ENCODE measurements at places on chromosomes 6 and 20. TPM values are rescaled to one million over a fixed set of nuclear protein-coding genes. Genes with fewer than 3 reads are reported as not detected.

Gene DDO
- 2.6 TPM for total RNA-seq

Gene OOEP
- not detected for total RNA-seq

Gene OR2H2
- total RNA-seq: not detected

Gene TMEM151B
- not detected for total RNA-seq

All from upper lobe of left lung (tissue), 6 donors.